Transverse colon (tissue), 4 donors: ENCODE measurements at places on chromosomes 7 and 10. TPM values are rescaled to one million over a fixed set of nuclear protein-coding genes. Genes with fewer than 3 reads are reported as not detected.

Gene EIF5AL1
- 0.16 TPM for total RNA-seq

Gene CRTAC1
- total RNA-seq: 0.79 TPM

DNA sequence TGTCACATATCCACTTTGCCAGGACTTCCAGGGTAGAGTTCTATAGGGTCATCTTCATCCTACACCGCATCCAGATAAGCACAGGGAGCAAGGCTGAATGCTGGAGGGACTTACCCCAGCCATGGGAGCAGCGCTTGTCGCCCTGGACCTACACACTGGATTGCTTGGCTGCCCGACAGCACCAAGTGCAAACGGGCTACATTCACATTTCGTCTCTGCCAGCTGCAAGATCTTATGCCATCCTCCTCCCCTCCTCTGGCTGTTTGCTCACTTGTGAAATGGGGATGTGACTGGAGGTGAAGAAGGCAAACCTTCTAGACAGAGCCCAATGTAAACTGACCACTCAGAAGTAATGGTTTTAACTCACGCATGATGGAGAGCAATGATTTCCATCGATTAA is 1.0 kb downstream of the DDC start:
- DNase-seq: no peak
- peak overlapping the region; percentile 52 for H3K27ac ChIP-seq
- H3K4me3 ChIP-seq: peak overlapping the region; percentile 2

DNA sequence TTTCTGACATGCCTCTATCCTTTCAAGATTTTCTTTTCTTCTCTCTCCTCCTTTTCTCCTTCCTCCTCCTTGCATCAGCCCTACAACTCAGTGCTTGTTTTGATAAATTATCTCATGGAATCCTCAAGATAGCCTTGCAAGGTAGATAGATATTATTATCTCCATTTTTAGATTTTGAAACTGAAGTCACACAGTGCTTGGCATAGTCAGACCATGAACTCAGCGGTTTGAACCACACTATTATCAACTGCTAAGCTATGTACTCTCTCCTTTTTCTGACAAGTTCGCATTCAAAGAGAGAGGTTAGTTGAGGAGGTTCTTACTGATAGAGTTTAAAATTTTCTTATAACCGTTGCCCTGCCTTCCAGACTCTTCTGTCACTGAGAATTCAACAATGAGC is 79.1 kb downstream of the SUGCT start:
- H3K27me3 ChIP-seq: no peaks in the 10 kb centered on the region
- no peak overlapping the region for H3K27ac ChIP-seq
- H3K4me1 ChIP-seq: no peaks in the 10 kb centered on the region
- no peak overlapping the region for H3K4me3 ChIP-seq
- H3K36me3 ChIP-seq: no peaks in the 10 kb centered on the region
- DNase-seq: no peak

Gene PLOD3
- 81.2 TPM for total RNA-seq

Gene PHKG1
- not detected for total RNA-seq

Gene THNSL1
- total RNA-seq: 2.2 TPM

DNA sequence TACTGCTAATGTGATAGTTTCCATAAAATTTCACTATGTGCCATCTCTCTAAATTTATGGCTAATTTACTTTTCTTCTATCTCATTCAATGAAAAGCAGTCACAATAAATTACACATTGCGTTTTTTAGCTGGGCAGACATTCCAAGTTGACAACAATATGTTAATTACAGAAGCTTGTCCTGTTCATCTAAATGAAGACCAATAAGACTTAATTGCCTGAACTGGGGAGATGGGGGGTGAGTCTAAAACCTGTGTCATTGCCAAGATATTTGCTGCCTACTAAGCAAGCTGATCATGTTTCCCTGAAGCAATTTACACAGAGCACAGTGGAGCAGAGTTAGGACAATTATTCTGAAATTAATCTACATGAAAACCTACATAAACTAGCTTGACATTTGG is 89.3 kb upstream of the ADRB1 start:
- no peaks in the 10 kb centered on the region for H3K27me3 ChIP-seq
- DNase-seq: no peak
- no peak overlapping the region for H3K27ac ChIP-seq
- no peaks in the 10 kb centered on the region for H3K36me3 ChIP-seq
- H3K4me1 ChIP-seq: peaks cover 25% of the 10 kb centered on the region

Gene ASB4
- not detected for total RNA-seq

- no peak overlapping the region for H3K4me3 ChIP-seq
- no peak for DNase-seq
- no peak overlapping the region for H3K27ac ChIP-seq
- no peaks in the 10 kb centered on the region for H3K27me3 ChIP-seq
- no peaks in the 10 kb centered on the region for H3K4me1 ChIP-seq
These were observed 131.9 kb upstream of the TCF7L2 start for GRCh38 chr10:112817981-112818777.

GRCh38 chr10:29636178-29636577 is 1.4 kb upstream of the SVIL start:
- H3K27me3 ChIP-seq: no peaks in the 10 kb centered on the region
- H3K27ac ChIP-seq: peak overlapping the region; percentile 85
- no peaks in the 10 kb centered on the region for H3K36me3 ChIP-seq
- no peak for DNase-seq

GRCh38 chr7:152869677-152870051 is 110.1 kb downstream of the ACTR3B start:
- no peaks in the 10 kb centered on the region for H3K27me3 ChIP-seq
- no peaks in the 10 kb centered on the region for H3K36me3 ChIP-seq
- H3K27ac ChIP-seq: no peak overlapping the region
- no peak overlapping the region for H3K4me3 ChIP-seq
- H3K4me1 ChIP-seq: no peaks in the 10 kb centered on the region

GRCh38 chr7:98165827-98166667 is 45.2 kb upstream of the BHLHA15 start:
- H3K27me3 ChIP-seq: no peaks in the 10 kb centered on the region
- no peak overlapping the region for H3K27ac ChIP-seq

GRCh38 chr7:108441392-108441955 is 14.8 kb downstream of the NRCAM start:
- no peaks in the 10 kb centered on the region for H3K36me3 ChIP-seq
- no peak overlapping the region for H3K4me3 ChIP-seq
- no peak for DNase-seq
- H3K27me3 ChIP-seq: no peaks in the 10 kb centered on the region

Gene TMEM225B
- total RNA-seq: not detected

- no peak overlapping the region for H3K27ac ChIP-seq
- H3K36me3 ChIP-seq: no peaks in the 10 kb centered on the region
- no peaks in the 10 kb centered on the region for H3K27me3 ChIP-seq
- H3K4me3 ChIP-seq: no peak overlapping the region
- no peak for DNase-seq
These were observed 11.4 kb downstream of the NET1 start for GRCh38 chr10:5423771-5424170.

DNA sequence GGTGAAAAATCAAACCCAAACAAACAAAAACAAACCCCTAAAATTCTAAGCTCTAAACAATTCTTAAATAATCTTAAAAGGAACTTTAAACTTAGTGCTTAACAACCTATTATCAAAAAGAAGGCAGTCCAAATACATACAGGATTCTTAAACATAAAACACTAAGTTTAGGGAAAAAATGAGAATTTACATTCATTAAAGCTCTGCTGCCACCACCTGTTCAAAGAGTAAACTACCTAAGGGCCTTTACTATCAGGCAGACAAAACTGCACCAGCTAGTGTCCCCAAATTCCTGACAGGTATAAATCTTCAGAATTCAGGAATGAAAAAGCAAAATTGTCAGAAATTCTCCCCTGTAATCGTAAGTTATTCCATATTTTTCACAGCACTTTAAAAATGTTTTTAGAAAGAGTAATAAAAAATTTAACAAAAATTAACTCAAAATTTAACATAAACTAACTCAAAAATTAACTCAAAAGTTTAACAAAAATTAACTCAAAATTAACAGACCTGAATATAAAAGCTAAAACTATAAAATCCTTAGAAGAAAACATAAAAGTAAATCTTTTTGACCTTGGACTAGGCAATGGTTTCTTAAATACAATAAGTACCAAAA is 55.1 kb downstream of the PDZD8 start:
- DNase-seq: no peak
- no peaks in the 10 kb centered on the region for H3K36me3 ChIP-seq
- H3K27ac ChIP-seq: no peak overlapping the region
- no peaks in the 10 kb centered on the region for H3K27me3 ChIP-seq

Gene C10orf62
- total RNA-seq: not detected

Gene PRPS1L1
- total RNA-seq: not detected

Gene PTPN20
- 34.0 TPM for total RNA-seq

DNA sequence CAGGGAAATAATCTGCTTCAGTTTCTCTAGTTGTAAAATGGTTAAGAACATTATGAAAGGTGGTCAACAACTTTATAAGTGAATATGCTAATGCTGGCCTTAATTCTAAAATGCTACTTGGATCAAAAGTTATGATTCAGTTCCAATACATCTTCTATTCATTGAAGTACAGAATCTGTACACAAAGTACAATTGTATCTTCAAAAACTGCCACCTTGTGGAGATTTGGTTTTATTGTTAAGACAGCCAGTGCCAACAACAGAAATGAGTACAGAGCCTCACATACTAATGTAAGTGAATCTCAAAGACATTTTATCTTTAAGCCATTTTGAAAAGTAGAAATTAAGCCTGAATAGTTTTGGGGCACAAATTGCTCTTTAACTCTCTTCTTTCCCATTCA is 194.0 kb downstream of the CFTR start:
- no peak overlapping the region for H3K4me3 ChIP-seq
- no peaks in the 10 kb centered on the region for H3K27me3 ChIP-seq
- H3K4me1 ChIP-seq: no peaks in the 10 kb centered on the region
- no peak for DNase-seq
- no peaks in the 10 kb centered on the region for H3K36me3 ChIP-seq

DNA sequence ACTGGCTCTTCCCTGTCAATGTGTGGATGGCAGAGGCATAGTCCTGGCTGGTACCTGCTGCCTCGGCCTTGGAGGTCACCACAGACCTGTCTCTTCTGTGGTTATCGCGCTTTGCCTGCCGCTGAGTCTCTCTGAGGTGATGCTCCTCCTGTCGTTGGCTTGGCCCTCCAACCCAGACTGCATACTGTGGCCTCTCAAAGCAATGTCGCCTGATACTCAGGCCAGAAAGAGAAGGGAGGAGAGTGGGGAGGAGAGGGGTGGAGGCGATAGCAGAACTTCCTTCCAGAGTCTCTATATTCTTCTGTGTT is 133.2 kb upstream of the KCNMA1 start:
- H3K27me3 ChIP-seq: no peaks in the 10 kb centered on the region

GRCh38 chr10:5971315-5971832 is 6.0 kb downstream of the IL15RA start:
- no peaks in the 10 kb centered on the region for H3K36me3 ChIP-seq
- H3K4me3 ChIP-seq: no peak overlapping the region
- H3K27ac ChIP-seq: peak overlapping the region; percentile 80
- peaks cover 28% of the 10 kb centered on the region for H3K4me1 ChIP-seq

- peaks cover 14% of the 10 kb centered on the region for H3K4me1 ChIP-seq
- H3K36me3 ChIP-seq: no peaks in the 10 kb centered on the region
- H3K4me3 ChIP-seq: no peak overlapping the region
- no peak overlapping the region for H3K27ac ChIP-seq
These were observed 3.6 kb upstream of the COPG2 start for GRCh38 chr7:130672146-130672545.

DNA sequence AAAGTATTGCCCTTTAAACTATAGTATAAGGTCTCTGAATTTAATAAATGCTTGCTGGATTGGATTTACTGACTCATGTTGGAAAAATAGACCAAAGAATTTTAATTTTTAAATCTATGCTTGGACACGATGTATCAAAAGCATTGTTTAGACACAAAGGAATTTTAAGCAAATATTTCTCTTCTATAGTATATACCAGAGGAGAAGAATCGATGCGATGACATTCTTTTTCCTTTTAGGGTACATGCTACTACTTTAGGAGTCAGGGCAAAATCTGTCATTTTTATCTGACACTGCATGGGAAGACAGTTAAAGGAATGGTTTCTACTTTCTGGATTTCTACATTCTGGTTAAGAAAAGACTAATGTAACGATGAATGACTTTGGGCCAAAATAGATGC is 339.9 kb downstream of the BMPER start:
- H3K27me3 ChIP-seq: no peaks in the 10 kb centered on the region
- DNase-seq: no peak
- H3K4me1 ChIP-seq: no peaks in the 10 kb centered on the region
- no peak overlapping the region for H3K27ac ChIP-seq
- H3K36me3 ChIP-seq: no peaks in the 10 kb centered on the region

DNA sequence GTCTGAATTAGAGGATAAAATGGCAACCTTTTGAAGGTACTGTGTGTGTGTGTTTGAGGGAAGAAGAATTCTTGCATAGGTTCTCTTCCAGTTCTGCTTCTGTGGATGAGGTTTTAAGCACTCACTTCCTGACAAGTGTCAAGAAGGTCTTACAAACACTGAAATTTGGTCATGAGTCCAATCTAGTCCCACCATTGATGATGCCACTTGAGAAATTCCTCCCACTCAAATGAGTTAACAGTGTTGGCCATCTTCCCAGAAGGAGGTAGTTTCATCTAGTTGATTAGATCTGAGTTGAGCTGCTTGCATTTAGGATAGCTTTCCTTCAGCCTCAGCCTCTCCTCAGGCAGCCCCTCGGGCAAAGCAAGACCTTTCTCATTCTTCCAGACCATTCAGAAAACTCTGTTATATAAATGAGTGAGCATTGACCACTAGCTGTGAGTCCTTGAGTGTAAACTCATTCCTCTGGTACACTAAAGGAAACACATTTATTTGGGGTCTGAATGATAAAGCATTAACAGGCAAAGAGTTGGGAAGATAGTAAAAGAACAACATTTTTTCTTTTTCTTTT is 189.5 kb downstream of the TRIL start:
- no peaks in the 10 kb centered on the region for H3K36me3 ChIP-seq
- H3K4me1 ChIP-seq: peaks cover 18% of the 10 kb centered on the region
- no peak overlapping the region for H3K27ac ChIP-seq
- H3K27me3 ChIP-seq: no peaks in the 10 kb centered on the region

DNA sequence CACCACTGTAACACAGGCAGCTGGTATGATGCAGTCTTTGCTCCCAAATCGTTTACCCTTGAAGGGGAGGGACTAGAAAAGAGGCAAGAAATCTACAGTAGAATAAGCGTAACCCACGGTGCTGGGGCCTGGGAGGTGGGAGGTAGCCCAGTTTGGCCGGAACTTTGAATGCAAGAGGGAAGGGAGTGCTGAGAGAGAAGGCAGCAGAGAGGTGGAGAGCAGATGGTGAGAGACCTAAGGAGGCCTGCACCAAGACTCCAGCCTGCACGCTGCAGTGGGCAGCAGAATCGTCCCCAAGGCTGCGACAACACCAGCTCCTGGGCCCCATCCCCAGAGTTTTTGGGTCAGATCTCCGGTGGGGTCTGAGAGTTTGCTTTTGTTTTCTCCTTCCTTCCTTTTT is 547.5 kb downstream of the GALNT17 start:
- H3K4me1 ChIP-seq: no peaks in the 10 kb centered on the region
- H3K27ac ChIP-seq: no peak overlapping the region
- no peaks in the 10 kb centered on the region for H3K36me3 ChIP-seq
- no peaks in the 10 kb centered on the region for H3K27me3 ChIP-seq
- no peak overlapping the region for H3K4me3 ChIP-seq
- DNase-seq: no peak

GRCh38 chr10:120508393-120508792 is 51.4 kb downstream of the PLPP4 start:
- no peaks in the 10 kb centered on the region for H3K4me1 ChIP-seq
- no peak overlapping the region for H3K4me3 ChIP-seq
- H3K27me3 ChIP-seq: no peaks in the 10 kb centered on the region

- H3K36me3 ChIP-seq: no peaks in the 10 kb centered on the region
- no peak overlapping the region for H3K4me3 ChIP-seq
- H3K27ac ChIP-seq: no peak overlapping the region
- no peaks in the 10 kb centered on the region for H3K27me3 ChIP-seq
These were observed 20.4 kb upstream of the INPP5F start for GRCh38 chr10:119705434-119705831.

Gene FAM241B
- total RNA-seq: 1.4 TPM

Gene ST8SIA6
- not detected for total RNA-seq

Gene WDR86
- 33.3 TPM for total RNA-seq

Gene EPHA1
- 21.2 TPM for total RNA-seq
